AML-193 (cell line): ENCODE measurements at places on chromosomes 3 and 15.

DNA sequence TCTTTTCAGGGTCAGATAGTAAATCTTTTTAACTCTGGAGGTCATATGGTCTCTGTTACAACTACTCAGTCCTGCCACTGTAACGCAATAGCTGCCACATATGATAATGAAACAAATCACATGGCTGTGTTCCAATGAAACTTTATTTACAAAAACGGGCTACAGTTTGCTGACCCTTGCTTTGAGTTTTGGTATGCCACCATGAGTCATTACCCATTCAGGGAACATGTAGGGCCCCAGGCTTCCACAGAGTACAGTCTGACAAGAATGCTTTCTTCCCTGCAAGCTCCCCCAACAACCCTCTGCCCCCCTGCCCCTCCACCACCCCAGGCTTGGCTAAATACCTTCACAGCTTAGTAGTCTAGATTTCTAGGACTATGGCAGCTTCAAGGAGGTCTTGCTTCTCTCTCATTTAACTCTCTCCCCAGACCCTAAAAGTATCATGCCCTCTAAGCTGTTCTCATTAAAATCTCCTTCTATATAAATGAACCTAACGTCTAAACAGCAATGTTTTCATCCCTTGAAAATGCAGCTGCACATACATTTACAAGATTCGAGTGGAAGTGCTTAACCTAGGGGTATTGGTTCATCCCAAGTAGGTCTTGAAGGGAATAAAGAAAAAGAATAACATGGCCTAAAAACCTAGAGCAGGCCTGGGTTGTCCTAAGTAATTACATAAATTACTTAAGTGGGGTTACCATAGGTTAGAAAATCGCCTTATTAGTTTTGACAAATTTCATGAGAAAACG lies 117.8 kb upstream of the PRICKLE2 start:
- no peak for DNase-seq

- peak; percentile 33 for DNase-seq
These were observed 12.0 kb downstream of the MESD start for GRCh38 chr15:80977627-80978036.

- peak; percentile 57 for DNase-seq
These were observed 331 bp downstream of the RNU6-1 start for GRCh38 chr15:67839499-67839928.

DNA sequence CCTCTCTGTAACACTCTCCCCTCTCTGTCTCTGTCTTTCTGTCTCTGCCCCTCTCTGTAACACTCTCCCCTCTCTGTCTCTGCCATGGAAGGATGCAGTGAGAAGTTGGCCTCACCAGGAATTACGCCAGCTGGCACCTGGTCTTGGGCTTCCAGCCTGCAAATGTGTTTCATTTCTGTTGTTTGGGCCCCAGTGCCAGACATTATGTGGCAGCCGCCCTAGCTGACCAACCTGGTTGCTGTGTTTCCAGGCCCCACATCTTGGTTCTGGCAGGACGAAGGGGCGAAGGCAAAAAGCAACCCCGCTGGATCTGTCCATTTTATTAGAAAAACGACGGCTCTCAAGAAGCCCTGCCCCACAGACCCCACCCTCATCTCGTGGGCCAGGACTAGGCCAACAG lies 5.2 kb upstream of the ZXDC start:
- DNase-seq, result no peak
